Temporal lobe (tissue), 4 donors: ENCODE measurements at places on chromosomes 16 and 17. TPM values are rescaled to one million over a fixed set of nuclear protein-coding genes. Genes with fewer than 3 reads are reported as not detected.

Gene SP2
- total RNA-seq: 0.98 TPM

Gene TSNAXIP1
- total RNA-seq: 3.0 TPM

Gene CD300H
- not detected for total RNA-seq

Gene CDH8
- 41.6 TPM for total RNA-seq

Gene CLDN6
- 0.49 TPM for total RNA-seq

Gene TOP2A
- total RNA-seq: 20.4 TPM

Gene PERCC1
- total RNA-seq: not detected

Gene HASPIN
- total RNA-seq: 0.25 TPM
